ENCODE measurements at places on chromosomes 4 and X.

GRCh38 chr4:100708776-100709175 is 191.0 kb upstream of the EMCN start:
- no peak for DNase-seq

DNA sequence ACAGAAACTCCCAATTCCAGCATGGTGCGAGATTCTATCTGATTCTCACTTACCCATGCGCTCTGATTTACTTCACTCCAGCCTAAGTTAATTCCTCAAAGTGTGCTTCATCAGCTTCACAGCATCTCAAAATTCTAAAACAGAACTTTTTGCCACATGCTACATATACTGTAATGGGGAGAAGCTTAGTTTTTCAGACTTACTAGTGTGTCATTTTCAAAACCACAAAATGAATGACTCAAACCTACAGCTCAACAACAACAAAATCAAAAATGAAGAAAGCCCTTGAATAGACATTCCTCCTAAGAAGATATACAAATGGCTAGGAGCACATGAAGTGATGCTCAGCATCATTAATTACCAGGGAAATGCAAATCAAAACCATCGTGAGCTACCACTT is 14.9 kb downstream of the IRF2 start:
- peak; percentile 65 for DNase-seq

DNA sequence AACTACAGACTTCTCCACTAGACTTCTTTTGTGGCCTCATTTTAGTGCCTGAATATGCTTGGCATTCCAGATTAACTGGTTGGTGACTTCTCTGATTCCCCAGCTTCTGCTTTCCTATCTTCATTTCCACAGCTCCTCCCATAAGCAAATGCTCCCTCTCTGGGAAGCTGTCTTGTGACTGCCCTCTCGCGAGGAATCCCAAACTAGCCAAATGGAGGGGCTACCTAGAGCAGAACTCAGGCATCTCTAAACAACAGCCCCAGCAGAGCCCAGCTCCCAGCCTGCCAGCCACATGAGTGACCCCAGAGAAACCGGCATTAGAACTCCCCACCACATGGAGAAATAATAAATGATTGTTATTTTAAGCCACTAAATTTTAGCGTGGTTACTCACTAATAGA is 7.6 kb upstream of the VEGFD start:
- no peak for DNase-seq

- no peak for DNase-seq
Observed at GRCh38 chr4:6591313-6591712, 16.3 kb downstream of the MAN2B2 start.

Data from activated CD4-positive, alpha-beta T cell treated with anti-CD3 and anti-CD28 coated beads, Interleukin-2, Interleukin-6, amounts not matched to agents 100 ng/mL and 50 ng/mL, durations not matched to agents 16 hours and 8 hours (primary cell).